IPS DF 6.9 (cell line): ENCODE measurements at places on chromosomes 7 and 10.

GRCh38 chr10:11113156-11113555 is 95.5 kb downstream of the CELF2 start:
- H3K4me3 ChIP-seq = no peak overlapping the region
- no peak for DNase-seq
- no peak overlapping the region for H3K27ac ChIP-seq
- H3K4me1 ChIP-seq = no peaks in the 10 kb centered on the region; the same call in 1 of the 2 replicates
- H3K36me3 ChIP-seq = no peaks in the 10 kb centered on the region
- no peaks in the 10 kb centered on the region for H3K27me3 ChIP-seq

DNA sequence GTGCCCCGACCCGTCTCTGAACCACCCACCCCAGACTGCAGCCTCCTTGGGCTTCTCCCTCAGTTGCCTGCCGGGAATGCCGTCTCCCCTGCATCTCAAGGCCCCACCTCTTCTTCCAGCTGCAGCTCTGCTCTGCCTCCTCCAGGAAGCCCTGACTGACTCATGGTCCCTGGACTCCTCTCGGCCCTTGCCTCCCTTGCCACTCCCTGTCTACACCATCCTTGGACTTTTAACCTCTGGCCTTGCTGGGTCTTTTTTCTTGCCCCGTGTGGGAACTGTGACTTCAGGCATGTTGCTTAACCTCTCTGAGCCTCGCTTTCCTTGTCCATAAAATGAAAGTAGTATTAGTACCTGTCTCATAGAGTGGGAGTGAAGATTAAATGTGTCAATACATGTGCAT is 56.3 kb downstream of the C10orf105 start:
- DNase-seq = no peak
- H3K27ac ChIP-seq = no peak overlapping the region
- no peaks in the 10 kb centered on the region for H3K36me3 ChIP-seq
- H3K4me3 ChIP-seq = no peak overlapping the region
- H3K27me3 ChIP-seq = no peaks in the 10 kb centered on the region

DNA sequence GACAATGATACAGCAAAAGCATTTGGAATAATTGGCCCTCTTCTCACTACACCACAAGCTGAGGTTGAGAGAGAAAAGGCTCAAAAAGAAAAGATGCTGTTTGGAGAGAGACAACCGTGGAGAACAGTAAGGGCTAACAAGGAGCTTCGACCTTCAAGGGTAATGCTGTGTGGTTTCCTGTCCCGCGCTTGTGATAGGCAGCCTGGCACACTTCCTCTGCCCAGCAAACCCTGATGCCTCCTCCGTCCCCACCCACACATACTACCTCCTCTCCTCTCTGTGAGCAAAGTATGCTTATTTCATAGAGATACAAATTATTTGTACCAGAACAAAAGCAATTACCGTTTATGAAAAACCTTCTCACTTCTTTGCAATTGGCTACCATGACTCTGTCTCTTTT is 755.4 kb downstream of the KCNMA1 start:
- no peaks in the 10 kb centered on the region for H3K4me1 ChIP-seq
- DNase-seq = no peak
- H3K27ac ChIP-seq = no peak overlapping the region
- no peaks in the 10 kb centered on the region for H3K27me3 ChIP-seq

DNA sequence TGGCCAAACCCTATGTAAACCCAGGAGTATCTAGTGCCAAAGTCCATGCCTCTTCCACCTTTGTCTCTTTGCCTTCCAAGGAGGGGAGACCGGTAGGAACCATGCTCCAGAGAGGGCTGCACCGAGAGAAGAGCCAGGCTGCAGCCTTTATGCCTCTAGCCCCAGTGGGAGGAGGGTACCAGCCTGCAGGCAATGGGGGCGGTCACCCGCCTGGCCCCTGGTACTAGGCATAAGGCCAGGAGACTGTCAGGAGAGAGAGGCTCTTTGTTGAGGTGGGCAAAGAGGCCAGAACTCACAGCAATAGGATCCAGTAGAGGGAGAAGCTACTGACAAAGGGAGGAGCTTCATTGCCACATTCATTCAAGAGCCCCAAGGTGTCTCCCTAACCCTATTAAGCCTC is 146.6 kb upstream of the PDE1C start:
- DNase-seq = no peak
- no peaks in the 10 kb centered on the region for H3K27me3 ChIP-seq
- no peak overlapping the region for H3K27ac ChIP-seq
- no peak overlapping the region for H3K4me3 ChIP-seq

GRCh38 chr10:102727037-102727818 is 12.8 kb downstream of the SFXN2 start:
- no peaks in the 10 kb centered on the region for H3K4me1 ChIP-seq
- no peak overlapping the region for H3K4me3 ChIP-seq
- H3K27ac ChIP-seq = no peak overlapping the region
- no peak for DNase-seq
- H3K36me3 ChIP-seq = peaks cover 14% of the 10 kb centered on the region; the same call in 1 of the 2 replicates
